T-helper 9 cell (primary cell): ENCODE measurements at places on chromosomes 6 and 20.

DNA sequence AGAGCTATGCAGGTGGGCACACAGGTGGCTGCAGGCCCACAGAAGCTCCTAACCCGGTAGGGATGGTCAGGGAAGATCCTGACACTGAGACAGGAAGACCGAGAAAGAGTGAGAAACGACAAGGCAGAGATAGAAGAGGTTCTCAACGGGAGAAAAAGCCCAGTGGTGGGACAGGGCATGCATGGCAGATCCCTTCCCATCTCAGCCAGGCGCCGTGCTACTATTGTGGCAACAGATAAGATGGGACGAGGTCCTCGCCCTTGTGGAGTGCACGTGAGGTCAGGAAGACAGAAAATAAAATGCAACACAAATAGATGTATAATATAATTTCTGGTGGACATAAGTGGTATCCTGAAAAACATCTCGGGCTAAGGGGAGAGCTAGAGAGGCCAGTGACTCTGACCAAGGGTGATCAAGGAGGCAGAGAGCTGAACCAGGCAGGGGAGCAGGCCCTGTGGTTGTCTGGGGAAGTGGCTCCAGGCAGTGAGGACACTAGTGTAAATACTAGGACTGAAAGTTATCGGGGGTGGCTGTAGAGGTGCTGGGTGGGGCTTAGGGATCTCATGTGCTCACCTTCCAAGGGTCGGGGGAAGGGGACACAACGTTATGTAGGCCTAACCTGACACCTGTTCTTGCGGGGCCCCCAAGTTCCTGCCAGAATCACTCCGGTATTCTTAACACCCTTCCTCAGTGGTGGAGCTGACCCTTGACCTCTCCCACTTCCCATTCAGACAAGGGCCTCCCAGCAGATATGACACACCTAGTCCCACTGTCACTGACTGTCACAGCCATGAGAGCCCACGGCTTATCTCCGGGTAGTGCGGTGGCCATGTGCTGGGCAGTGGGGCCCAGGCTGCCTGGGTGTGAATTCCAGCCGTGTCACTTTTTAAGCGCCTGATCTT is 1.0 kb downstream of the SRXN1 start:
- DNase-seq: no peak

GRCh38 chr6:14626556-14626955 is 509.0 kb downstream of the CD83 start:
- no peak for DNase-seq

DNA sequence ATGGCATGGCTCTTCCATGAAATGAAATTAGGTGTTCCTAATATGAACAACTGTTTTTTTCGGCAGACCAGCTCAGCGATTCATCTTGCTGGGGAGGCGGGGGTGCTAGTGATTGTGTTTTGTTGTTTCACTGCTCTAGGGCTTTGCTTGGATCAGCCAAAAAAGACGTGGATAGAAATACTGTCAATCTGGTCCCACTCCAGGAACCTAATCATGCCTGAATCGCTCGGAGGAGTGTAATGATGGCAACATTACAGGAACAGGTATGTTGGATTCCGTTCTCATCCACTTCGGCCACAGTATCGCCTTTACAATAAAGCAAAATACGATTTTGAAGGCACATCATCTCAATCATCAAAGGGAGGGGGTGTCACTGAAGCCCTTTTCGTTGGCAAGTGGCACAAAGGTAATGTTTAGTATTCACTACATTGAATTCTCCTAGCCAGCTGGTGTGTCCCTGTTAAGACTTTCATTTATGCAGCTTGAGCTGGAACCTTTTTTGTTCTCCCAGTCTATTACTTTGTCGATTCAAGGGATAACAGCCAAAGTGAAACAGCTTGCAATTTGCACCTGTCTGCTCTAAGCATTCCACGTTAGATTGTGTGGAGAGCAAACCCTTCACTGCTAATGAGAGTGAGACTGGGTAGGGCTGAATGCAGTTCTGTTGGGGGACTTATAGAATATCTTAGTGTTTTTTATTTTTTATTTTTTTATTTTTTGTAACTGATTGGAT is 477.7 kb downstream of the TFAP2A start:
- no peak for DNase-seq

DNA sequence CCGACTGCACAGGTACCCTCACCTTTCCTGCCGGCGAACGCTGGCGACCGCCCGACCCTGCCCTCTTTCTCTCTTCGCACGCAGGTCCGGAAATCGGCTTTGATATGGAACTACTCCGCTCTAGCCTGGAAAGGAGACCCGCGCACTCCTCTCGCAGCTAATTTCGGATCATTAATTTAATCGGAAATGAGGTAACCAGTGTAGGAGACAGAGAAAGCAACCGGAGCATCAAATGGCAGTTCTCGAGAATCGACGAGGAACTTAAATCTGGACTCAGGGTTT is 949 bp upstream of the ATXN1 start:
- no peak for DNase-seq

DNA sequence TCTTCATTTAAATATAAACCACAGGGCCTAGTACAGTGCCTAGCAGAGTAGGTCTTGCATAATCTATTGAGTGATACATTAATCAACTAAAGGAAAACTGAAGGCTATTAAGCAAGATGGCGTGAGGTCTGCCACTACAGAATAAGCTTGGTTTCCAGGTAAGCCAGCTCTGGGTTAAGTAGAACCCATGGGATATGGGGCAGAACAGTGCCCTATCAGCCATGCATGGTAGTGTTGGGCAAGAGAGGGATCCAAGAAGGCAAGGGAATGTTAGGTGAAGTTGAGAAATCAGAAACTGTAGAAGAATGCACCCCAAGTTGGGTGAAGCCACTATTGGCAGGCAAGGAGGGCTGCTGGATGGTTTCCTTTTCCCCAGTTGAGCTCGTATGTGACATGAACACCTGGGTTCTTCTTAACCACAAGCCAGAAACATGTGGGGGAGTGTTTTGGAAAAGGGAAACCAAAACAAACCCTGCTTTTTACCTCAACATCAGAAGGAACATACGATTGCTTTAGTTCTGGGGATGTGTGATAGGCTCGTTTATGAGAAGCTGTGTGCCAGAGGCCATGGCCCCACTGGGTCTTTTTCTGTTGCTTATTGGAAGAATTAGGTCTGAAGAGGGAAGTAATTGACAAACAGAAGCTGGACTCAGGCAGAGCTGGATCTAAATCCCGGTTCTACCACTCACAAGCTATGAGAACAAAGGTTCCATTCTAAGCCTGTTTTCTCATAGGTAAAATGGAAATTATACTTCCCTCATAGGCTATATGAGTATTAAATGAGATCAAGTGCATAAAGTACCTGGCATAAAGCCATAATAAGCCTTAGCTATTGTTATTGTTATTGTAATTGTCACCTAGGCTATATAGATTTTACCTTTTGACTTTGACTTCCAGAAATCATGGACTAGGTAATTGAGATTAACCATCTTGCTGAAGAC is 33.5 kb downstream of the NEDD9 start:
- no peak for DNase-seq

- DNase-seq: no peak
These were observed 83.0 kb upstream of the MRPS10 start for GRCh38 chr6:42300701-42301100.

GRCh38 chr6:36227379-36228228 is 31.1 kb downstream of the BRPF3 start:
- no peak for DNase-seq

- DNase-seq: no peak
These were observed 268.0 kb downstream of the TFAP2A start for GRCh38 chr6:10146715-10147451.
